ENCODE measurements at places on chromosomes 11 and 22. TPM values are rescaled to one million over a fixed set of nuclear protein-coding genes. Genes with fewer than 3 reads are reported as not detected.
A peak's percentile ranks its signal among the peaks of the same experiment; 100 is the strongest.

GRCh38 chr11:76225122-76225611 is 18.9 kb upstream of the WNT11 start:
- DNase-seq = no peak

- DNase-seq = no peak
These were observed 389.2 kb downstream of the SOX6 start for GRCh38 chr11:15967166-15967565.

TRIM29 gene
- polyA plus RNA-seq = 0.22 TPM

CCND1 gene
- 100 TPM for polyA plus RNA-seq

ASCL2 gene
- 0.29 TPM for polyA plus RNA-seq

GRCh38 chr22:26737262-26737661 is 79.9 kb downstream of the MIAT start:
- DNase-seq = no peak

- DNase-seq = no peak
These were observed 155.6 kb upstream of the NCAM1 start for GRCh38 chr11:112805658-112806057.

- no peak for DNase-seq
These were observed 38.2 kb downstream of the BMAL1 start for GRCh38 chr11:13315517-13316432.

KRTAP5-7 gene
- polyA plus RNA-seq = not detected

- DNase-seq = no peak
These were observed 61.8 kb upstream of the CRTAM start for GRCh38 chr11:122776546-122776945.

DNA sequence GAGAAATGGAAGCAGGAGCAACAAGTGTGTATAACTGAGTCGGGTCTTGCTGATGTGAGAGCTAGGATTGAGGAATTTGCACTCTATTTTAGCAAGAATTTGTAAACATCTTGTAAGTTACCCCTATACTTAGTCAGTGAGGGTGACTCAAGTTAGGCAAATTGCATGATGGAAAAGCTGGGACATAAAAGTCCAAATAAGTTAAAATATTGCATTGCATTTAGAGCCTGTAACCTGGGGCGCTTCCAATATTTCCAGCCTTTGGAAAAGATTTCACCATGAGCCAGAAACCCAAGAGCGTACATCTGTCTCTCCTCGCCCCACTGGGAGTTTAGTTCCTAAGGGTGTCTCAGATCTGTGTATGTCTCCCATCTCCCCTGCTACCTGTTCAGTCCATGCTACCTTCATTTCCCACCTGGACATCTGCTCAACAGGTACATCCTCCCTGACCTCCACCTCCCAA is 37.0 kb upstream of the ACCSL start:
- DNase-seq = peak; percentile 6

GRCh38 chr11:22471385-22471784 is 133.2 kb downstream of the SLC17A6 start:
- no peak for DNase-seq

Data from liver (tissue), 10 donors.